Right hindlimb (tissue), 1 donor: ENCODE measurements at places on chromosomes 6 and 20.

- DNase-seq: no peak
Measured at GRCh38 chr6:39688494-39688893, 36.7 kb downstream of the KIF6 start.

DNA sequence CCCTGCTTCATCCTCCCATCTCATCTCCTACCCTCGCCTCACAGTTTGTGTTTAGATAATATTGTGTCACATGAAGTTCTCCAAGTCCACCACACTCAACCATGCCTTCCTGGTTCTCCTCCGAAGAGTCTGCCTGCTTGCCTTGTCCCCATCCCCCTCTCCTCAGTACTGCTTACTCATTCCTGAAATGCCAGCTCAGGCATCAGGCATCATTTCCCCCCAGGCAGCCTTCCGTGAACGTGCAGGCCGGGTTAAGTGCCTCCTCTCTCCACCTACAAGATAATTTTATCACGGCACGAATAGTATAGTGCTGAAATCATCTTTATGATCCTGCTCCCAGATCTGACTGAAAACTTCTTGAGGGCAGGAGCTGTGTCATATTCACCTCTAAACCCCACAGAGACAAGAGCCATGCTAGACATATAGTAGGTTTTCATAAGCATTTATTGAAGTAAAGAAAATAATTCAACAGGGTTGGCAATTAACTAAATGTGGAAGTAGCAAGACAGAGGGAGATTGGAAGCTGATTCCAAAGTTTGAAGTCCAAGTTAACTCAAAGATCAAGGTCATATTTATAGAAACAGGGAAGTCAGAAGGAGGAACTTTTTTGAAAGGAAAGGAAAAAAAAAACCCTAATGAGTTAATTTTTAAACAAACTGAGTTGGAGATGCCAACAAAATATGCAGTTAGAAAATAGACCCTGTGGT, 48.7 kb upstream of the BMP2 start:
- DNase-seq: no peak

GRCh38 chr20:11677428-11677827, 240.3 kb upstream of the BTBD3 start:
- no peak for DNase-seq

DNA sequence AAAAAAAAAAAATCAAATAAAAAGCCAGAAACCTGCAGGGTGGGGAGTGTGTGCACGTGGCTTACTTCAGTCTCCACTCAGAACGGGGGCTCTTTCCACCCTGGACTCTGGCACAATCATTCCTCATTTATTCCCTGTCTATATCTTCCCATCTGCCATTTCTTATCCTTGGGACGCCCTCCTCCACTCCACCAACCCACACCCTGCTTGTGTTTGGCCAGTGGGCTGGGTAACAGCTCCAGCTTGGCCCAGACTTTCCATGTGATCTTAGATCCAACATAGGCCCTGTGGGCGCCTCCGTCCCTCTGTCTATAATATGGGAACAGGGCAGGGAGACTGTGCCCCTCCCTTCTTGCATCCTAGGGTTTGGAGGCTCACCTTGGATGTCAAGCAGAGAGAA, 68.1 kb downstream of the CD40 start:
- DNase-seq: no peak

DNA sequence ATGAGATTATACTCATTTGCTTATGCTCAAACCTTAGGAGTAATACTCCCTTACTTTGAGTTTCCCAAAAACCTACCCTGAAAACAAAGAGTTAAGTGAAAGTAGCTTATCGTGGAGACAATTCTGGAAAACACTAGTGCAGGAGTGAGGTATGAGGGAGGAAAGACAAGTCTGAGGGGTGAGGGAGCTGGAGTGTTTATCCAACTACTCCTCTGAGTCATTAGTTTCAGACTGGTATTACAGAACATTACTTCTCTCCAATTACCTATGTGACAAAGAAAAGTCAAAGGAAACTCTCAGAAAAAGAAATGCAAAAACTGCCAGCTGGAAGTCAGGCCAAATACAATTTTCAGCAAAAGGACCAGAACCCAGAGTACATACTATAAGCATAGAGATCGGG, 171.1 kb upstream of the SPTLC3 start:
- no peak for DNase-seq

DNA sequence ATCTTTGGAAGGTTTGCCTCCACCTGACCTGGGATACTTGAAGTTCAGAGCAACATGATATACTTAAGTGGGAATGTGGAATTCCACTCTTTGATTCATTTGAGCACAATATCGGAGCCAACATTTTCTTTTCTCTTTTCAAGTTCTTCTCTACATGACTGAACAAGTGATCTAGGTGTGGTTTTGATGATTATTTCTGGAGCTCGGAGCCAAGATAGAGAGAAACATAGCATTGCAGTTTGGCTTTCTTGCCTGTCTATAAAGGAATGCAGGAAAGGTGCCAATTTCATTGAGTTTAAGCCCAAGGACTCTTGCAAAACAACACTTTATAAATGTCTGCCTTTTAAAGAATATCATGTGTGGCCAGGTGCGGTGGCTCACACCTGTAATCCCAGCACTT, 124.2 kb upstream of the FAM83B start:
- DNase-seq: no peak

DNA sequence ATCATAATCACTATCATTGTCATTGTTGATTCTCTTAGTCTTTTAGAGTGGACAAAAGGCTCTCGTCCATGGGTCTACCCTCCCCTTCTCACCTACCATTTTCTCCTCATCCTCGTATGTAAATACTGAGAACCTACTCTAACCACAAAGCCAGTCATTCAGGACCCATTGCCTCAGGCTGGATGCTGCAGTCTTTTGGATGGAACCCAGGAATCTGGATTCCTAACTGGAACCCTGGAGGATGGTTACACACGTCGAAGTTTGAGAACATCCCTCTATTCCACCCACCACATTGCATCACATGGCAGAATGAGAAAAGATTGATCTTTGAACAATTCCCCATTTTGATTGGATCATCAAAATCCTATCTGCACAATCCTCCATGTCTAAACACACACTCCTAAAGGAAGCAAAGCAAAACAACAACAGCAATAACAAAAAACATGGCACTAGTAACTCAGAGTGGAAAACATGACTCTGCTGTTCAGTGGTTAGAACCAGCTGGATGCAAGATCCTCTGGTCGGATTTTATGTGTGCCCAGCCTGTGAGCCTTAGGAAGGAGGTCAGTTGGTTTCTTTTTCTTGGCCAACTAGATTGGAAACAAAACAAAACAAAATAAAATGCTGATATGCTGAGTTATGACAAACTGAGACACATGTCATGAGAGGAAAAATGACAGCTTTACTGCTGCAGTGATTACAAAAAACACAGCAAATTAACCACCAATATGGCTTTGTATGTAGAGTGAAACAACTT, 38.0 kb downstream of the TSHZ2 start:
- DNase-seq: no peak
